ENCODE measurements at places on chromosomes 5 and 9.

DNA sequence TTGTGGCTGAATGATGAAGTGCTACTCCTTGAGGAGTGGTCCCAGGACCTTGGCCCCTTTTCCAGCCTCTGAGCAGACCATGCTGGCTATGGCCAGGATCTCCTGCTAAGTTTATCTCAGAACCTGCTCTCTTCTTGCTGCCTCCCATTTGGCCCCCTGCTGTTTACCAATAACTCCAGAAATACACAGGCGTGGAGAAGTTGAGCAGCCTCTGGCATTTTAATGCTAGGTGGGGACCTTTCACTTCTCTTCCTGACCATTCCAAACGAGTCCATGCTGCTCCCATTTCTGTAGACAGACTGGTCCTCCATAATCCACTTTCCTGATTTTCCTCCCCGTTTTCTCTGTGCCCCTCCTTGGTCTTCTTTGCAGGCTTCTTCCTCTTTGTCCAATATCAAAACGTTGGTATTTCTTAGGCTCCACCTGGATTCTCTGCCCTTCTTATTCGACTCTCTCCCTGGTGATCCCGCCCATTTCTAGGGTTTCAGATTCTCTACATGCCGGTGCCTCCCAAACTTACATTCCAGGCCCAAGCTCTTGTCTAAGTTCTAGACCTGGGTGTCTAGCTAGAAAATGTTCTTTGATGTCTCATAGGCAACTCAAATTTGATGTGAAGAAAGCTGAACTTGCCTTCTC is 33.4 kb upstream of the TNFAIP8 start:
- DNase-seq, result no peak

DNA sequence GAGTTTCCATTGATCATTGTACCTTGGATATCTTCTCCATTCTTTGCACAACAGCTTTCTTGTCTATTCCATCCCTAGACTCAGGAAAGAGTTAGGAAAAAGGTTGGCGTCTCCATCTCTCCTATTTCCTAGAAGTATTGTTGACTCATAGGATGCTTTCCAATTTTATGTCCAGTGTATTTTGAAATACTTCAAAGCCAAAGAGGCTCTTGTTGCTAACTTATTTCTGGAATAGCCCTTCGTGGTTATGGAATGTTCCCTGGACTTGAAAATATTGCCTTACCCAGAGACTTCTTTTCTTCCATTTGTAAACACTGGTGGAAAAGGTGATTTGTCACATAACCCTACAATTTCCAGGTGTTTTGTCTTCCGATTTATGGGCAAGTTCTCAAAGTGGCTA is 402.3 kb upstream of the ZNF608 start:
- DNase-seq, result no peak

- DNase-seq, result no peak
Measured at GRCh38 chr5:111434800-111435199, 77.5 kb downstream of the STARD4 start.

DNA sequence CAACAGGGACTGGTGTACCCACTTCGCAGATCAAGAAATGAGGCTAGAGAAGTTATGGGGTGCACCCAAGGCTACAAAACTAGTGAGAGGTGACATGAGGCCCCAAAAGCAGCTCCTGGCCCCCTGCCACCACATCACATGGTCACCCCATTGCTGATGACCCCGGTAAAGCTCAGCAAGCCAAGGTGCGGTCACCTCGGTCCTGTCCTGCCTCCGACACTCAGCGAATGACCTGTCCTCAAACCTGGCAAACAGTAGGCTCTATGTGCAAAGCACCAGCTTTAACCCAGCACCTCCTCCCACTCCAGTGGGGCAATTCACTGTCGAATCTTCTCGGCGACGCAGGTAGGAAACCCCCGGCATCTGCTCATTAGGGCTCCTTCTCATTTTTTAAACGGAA is 307.4 kb downstream of the RAB3C start:
- DNase-seq, result no peak

DNA sequence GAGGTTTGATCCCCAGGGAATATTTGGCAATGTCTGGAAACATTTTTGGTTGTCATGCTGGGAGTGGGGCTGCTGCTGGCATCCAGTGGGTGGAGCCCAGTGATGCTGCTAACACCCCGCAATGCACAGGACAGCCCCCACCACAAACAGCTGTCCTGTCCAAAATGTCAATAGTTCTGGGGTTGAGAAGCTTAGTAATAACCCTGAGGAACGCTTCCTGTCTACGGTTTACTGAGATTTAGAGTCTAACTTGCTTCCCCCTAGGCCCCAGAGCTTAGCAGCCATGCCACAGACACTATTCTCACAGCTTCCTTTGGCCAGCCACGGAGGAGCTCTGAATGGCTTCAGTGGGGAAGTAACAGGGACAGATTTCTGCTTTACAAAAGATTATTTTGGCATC is 66.5 kb downstream of the MSX2 start:
- no peak for DNase-seq

DNA sequence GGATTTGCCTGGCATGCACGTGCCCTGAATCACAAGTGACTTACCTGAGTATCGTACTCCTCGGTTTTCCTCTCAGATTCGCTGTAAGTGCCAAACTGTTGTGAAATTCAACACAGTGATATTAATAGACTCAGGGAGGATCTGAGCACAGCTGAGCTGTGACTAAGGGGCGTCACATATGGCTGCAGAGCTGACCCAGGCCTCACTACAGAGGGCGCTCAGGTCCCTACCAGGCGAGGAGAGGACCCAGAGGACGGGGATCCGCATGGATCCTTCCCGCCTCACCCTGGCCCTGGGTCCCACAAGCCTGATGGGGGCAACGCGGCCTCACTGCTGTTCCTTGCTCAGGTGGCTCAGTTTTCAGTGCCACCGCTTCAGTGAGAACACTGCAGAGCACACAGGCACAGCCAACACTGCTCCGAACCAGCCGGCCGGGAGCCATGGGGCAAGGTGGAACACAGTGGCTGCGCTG is 20.1 kb downstream of the CLPTM1L start:
- no peak for DNase-seq

- no peak for DNase-seq
Measured at GRCh38 chr5:8254674-8255073, 385.7 kb downstream of the MTRR start.

GRCh38 chr9:127264462-127265219 is at the start of gene GARNL3:
TSS of gene GARNL3 (plus strand) at chr9:127264774. CDS start at chr9:127264878, 104 bp downstream.
- no peak for DNase-seq

GRCh38 chr5:168796593-168797580 is 217.7 kb upstream of the PANK3 start:
- DNase-seq, result no peak

- no peak for DNase-seq
Measured at GRCh38 chr5:32597041-32597629, 11.8 kb downstream of the SUB1 start.

DNA sequence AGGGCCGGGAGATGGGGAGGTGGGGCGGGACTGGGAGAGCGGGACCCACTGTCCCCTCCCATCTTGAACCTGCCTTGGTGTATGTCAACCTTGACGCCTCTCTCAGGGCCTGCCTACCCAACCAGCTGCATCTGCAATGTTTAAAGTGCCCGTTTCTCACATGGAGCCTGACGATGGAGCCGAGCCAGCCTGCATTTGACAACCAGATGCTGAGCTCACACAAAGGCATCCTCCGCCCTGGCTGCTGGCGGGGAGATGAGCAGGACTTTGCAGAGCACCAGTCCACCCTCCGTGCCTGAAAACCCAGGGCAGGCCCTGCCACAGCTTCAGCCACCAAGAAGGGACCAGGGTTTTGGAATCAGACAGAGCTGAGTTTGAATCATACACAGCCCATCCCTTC is 141.1 kb upstream of the SMIM23 start:
- no peak for DNase-seq

DNA sequence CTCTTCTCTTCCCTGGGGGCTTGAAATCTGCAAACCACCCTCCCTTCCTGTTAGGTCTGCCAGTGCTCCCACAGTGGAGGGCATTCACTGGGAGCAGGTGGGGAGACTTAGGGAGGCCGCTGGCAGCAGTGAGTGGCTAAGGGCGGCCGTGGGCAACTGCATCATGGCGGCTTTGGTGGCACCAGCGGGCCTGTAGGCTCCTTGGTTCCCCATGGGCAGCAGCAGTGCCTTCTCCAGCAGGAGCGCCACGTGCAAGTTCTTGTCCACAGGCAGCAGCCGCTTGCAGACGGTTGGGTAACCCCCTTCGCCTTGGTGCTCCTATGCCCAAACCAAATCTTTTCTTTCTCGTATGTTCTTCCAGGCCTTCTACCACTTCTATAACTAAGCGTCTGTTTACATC is 158.2 kb downstream of the SREK1 start:
- DNase-seq, result no peak
